RKO (cell line): ENCODE measurements at places on chromosomes 4 and X.

GRCh38 chr4:83516042-83516772 is 19.7 kb upstream of the GPAT3 start:
- DNase-seq, result peak; percentile 36

- DNase-seq, result no peak
Measured at GRCh38 chrX:40893251-40893910, 158.0 kb upstream of the MED14 start.

GRCh38 chr4:8940792-8941491 is 69.3 kb upstream of the HMX1 start:
- DNase-seq, result no peak

DNA sequence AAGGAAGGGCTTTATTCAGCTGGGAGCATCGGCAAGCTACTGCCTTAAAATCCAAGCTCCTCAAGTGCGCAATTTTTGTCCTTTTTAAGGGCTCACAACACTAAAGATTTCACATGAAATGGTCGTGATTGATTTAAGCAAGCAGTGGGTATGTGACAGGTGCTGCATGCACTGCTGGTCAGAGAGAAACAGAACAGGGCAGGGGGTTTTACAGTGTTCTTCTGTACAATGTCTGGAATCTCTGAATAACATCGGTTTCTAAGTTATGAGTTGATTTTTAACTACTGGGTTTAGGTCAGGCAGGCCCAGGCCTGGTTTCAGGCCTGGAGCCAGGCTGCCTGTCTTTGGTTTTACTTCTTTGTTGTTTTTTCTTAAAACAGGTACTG is 6.0 kb downstream of the UGT2B17 start:
- DNase-seq, result no peak

DNA sequence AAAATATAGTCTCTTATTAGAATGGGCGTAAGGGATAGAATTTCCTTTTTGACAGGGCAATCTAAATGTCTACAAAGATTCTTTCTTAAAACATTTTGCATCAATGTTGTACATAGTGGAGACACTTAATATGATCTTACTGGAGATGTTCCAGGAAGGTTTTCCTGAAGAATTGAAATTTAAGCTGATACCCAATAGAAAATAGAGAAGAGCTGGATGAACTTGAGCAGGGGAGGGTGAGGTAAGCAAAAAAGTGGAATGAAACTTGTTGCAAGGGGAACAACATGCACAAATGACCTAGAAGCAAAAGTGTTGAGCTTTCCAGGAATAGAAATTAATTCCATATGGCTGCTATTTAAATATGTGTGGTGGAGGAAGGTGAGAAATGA is 19.7 kb downstream of the SLAIN2 start:
- no peak for DNase-seq

DNA sequence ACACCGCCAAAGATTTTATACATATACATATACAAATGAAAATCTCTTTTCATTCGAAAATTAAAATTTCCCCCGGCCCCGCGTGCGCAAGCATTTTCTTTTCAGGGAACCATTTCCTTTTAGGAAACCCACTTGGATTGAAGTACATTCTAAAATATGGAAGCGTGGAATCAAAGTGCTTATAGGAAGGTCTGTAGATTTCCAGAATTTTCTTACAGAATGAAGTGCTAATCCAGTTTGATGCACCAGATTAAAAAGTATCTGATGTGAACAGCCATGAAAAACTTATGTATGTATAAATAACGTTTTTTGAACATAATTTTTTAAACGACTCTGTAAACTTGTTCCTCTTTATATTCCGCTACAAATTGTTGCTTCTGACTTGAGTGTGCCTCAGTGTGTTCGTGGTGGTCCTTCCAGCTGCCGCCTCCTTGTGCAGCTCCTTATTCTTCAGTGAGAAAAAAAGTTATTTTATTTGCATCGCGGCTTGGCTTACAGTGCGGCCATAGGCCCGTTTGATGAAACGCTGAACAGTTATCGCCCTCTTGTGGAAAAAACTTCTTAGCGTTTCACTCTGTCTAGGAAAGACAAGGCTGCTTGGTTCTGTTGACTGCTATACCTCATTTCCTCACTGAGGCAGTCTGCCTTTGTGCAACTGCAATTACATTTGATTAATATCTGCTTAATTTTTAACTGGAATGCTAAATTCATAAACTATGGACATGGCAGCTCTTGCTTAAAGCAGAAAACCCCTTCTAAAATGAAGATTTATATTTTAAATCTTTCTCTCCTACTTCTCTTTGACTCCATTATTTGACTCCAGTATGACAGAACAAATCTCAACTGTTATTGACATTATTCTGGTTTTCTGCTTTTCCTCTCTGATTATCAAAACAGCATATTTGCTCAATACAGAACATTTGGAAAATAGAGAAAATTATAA is 4.7 kb upstream of the NKX6-1 start:
- DNase-seq, result peak; percentile 70

DNA sequence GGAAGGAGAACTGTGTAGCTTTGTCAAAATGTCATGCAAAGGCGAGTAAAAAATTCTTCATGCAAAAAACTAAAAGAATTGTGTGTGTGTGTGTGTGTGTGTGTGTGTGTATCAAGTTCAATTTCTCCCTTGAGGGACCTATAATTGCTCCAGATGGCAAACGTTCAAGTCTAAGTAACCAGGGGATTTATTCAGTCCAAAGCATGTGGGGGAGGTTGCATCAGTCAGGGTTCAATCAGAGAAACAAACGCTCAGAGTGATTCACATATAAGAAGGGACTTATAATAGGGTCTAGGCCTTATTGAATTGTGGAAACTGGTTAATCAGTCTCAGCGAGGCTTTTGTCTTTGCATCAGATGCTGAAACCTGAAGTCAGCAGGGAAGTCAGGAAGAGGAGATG is 5.0 kb downstream of the DCAF8L1 start:
- DNase-seq, result no peak

DNA sequence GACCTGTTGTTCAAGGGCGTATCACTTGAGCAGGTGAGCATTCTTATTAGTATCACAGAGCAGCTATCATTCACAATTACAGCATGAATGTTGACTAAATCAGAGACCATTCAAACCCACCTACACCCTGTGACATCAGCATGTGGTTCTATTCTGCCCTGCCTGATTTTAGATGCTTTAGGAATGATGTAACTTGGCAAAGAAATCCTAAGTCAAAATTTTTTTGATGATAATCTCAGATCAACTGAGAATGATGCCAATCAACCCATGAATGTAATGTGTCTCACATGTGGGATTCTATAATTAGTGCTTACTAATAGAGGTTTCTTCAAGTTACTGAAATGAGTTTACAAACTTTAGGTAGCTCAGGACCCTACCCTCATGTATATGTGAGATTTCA is 13.4 kb upstream of the CHIC2 start:
- peak; percentile 59 for DNase-seq

DNA sequence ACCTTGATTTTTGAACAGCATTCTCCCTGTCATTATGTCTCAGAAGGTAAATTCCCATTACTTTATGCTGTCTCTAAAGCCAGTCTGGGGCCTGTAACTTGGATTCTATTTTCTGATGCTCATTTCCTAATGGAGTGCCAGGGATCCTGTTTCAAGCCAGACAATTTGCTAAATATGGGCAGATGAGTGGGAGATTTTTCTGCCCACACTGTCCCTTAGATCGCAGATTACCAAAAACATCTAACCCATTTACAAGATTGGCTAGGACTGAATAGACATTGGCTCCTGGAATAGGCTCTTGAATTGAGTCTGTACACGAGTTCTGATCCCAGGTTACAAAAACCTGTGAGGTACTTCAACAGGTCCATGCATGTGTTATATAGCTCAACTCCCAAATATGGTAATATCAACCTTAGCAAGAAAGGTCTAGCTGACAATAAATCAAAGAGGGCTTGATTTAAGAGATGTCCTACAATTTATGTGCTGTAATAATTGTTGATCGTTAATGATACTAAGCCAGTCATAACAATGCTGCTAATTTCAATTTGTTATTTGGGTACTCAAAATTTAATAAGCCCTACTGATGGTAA is 5.7 kb downstream of the GPC3 start:
- no peak for DNase-seq
